ENCODE measurements at places on chromosomes 2 and 18.

DNA sequence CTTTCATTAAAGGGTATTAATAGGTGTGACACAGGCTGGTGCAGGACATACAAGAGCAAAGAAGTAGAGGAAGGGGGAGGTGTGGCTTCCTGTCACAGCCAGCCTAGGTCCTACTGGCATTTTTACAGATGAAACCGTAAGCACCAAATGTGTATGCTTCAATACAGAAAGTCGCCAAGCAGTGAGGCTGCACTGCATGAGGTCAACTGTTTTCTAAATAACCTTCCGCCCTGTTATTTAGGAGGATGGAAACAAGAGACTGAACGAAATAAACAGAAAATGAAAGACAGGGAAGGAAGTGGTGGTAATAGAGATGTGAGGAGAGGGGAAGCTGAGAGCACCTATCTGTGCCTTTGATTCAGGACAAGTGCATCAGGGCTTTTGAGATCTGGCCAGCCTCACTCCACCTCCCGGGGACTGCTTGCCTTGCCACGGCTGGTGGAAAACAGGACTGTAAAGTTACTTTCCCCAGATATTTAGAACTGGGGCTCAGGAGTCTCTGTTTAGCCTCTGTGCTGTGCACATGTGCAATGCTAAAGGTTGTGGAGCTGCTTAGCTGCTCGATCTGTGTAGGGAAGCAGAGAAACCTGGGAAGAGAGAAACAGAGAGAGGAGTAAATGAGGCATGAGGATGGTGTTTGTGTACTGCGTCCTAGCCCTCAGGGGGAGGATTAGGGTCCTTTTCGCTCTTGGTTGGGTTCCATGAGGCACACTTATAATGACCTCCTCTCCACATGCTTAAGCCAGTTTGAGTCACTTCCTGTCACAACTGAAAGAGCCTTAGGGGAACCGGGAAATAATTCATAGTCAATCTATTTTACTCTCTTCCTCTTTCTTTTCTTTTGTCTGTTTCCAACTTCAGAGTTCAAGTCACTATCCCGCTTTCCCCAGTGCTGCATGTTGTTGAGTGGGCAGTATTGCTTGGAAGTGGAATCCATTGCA lies 62.3 kb upstream of the BOD1L2 start:
- DNase-seq: no peak

- DNase-seq: no peak
These were observed 346.1 kb downstream of the RPRM start for GRCh38 chr2:153132418-153132817.

DNA sequence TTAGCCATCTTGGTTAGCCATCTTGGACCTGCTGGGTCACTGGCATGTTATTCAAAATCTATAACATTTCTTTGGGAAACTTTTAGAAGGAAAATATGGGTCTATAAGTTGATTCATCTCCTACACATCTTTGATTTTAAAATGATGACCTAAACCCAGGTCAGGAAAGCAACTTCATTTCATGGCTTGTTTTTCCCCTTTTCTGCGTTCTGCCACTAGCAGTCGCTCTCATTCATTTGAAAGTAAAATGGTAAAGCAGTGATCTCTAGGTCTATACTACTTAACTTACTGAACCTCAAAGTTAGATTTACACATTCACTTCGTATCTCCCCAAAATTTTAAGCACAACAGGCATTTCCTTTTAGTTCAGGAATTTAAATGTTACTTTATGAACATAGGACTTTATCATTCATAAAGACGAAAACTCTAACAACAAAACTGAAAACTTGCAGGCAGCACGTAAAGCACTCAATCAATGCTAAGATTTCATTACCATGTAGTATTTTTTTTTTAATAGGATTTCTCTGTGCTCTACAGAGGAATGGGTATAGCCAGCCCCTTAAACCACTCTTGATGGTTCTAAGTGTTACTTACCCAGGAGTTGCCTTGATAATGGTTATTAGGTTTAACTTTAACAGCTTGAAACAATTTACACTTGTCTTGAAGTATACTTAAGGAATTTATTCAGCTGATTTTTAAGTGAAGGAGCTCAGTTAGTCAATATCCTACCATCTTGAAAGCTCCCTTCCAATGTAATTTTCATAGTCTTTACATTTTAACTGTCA lies 62.5 kb downstream of the GORASP2 start:
- no peak for DNase-seq

DNA sequence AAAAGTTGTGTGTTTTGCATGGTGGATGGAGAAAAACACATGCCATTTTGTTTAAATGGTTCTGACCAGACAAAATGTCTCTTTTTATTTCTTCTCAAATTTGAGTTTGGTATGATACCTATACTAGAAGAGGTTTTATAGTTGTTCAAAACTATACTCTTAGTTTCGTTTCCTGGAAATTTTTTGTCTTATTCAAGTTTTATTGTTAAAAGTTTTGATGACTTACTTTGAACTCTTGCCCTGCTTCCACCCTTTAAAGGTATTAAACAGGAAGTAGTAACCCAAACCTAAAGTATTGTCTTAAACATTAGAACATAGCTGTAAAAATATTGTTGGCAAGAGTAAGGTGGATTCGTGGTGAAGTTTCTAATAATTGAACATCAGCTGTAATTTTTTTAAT lies 98.2 kb downstream of the BABAM2 start:
- no peak for DNase-seq

DNA sequence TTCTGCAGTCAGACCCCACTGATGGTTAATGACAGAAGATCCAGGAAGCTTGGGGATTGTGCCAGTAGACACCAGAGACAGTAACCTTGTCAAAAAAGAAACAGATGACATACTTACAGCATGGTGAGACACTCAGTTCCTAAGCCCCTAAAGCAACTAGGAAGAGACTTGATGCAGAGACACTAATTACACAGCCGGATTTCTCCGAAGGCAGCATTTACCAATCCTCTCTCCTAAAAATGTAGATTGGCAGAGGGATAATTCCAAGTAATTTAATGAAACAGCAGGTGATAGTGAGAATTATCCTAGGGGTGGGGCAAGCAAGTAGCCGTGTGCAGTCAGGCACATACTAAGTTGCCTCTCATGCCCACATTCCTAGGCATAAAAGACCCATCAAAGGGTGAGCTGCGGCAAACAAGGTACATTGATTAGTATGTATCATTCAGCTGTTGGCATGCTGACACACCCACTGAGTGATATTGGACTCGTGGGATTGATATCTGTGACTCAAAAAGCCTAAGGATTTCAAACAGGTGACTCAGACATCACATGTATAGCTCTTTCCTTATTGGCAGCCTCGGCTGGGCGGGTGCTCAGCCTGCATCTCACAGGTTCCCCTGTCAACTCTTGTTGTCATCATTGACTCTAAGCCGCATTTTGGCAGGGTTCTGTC lies 296.7 kb upstream of the ATP5MC3 start:
- no peak for DNase-seq

GRCh38 chr2:63059793-63060471 lies 9.3 kb downstream of the OTX1 start:
- DNase-seq: no peak

GRCh38 chr18:42094875-42095274 lies 139.8 kb downstream of the PIK3C3 start:
- no peak for DNase-seq

- DNase-seq: no peak
These were observed 69.9 kb downstream of the KCNH7 start for GRCh38 chr2:162768656-162769055.

- DNase-seq: no peak
These were observed 79.1 kb upstream of the DNMT3A start for GRCh38 chr2:25420820-25421237.

GRCh38 chr2:28021898-28022297 lies 131.4 kb downstream of the BABAM2 start:
- DNase-seq: no peak

GRCh38 chr18:6885992-6886796 lies 156.7 kb downstream of the ARHGAP28 start:
- DNase-seq: no peak
